NCI-H510A treated with DMSO at 0.1 percent for 48 hours (cell line): ENCODE measurements at places on chromosomes 1 and 21.

DNA sequence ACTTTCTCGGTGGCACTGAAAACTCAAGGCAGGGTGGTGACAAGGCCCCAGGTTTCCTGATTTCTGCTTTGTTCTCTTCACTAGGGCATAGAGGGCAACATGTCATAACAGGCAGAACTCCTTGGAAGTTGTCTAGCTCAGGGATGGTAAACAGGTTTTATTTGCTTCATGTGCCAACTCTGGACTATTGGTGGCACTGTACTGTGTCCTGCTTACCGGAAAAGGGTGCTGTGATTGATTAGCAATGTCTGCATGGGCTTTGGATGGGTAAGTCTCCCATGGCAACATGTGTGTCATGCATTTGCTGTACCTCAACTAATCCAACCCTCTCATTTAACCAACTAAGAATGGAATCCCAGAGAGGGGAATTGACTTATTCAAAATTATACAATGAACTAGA is 70.7 kb upstream of the USP24 start:
- DNase-seq: peak; percentile 22

- DNase-seq: no peak
Measured at GRCh38 chr1:41452704-41453290, 31.7 kb downstream of the EDN2 start.

DNA sequence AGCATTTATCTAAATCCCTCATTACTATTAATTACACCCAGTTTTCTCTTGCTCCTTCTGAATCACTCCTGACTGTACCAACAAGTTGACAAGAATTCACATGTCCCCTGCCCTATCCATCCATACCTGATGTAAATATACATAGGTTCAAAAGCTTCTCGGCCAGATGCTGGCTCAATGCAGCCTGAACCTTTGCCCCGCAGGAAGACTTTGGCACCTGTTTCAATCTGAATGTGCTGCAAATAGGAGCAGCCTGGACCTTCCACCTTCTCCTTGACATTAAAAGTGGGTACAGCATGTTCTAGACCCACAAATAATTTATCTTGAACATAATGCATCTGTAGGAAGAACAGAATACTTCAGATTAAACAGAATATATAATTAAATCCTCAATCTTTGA is 8.7 kb downstream of the KHDC4 start:
- no peak for DNase-seq

DNA sequence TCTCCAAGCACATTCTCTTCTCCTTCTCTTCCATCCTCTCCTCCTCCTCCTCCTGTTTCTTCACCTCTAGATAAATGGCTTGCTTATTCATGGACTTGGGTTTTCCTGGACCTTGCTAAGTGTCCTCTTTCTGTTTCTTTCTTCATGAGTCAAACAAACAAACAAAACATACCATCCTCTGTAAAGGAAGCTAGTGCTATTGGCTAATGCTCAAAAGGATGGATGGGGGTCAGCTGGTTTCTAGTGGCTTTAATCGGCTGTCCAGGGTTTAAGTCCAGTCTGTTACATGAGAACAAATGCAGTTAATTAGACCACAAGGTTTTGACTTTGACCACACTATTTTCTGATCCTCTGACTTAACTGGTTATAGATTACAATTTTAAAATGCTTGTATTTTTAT is 83.8 kb upstream of the TSPAN2 start:
- DNase-seq: no peak

- peak; percentile 65 for DNase-seq
Measured at GRCh38 chr1:82472489-82473131, 671.9 kb downstream of the ADGRL2 start.
